ENCODE measurements at places on chromosomes 6 and 20.
A peak's percentile ranks its signal among the peaks of the same experiment; 100 is the strongest.

DNA sequence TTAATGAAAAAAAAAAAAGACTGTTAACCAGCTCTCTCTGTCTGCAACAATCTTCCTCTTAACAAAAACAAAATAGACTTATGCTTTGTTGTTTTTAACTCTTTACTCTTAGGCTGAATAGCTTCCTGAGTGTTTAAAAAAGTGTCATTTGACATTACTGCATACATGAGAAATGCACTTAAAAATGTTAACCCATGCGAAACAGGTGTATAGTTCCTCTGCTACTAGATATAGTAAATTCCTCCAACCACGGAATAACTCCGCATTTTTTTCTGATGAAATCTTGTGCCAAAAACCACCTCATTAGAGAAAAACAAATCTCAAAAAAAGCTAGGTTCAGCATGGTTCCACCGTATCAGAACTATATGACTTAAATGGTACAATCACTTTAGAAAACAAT is 426.0 kb downstream of the ADGRB3 start:
- DNase-seq = no peak

DNA sequence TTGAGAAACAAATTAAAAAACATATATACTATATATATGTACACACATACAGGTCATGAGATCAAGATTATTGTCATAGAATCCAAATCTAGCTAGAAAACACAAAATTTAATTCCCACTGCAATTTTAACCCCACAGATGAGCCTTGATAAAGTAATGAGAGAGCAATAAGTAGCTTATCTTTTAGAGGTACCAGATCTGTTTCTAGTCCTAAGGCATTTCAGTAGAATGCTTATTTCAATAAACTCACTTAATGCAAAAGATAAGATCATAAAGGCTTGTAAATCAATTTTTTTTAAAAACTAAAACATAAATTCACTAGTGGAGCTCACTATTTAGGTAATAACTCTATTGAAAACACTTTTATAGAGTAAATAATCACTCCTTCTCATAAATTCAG is 47.2 kb downstream of the PRKN start:
- DNase-seq = no peak

DNA sequence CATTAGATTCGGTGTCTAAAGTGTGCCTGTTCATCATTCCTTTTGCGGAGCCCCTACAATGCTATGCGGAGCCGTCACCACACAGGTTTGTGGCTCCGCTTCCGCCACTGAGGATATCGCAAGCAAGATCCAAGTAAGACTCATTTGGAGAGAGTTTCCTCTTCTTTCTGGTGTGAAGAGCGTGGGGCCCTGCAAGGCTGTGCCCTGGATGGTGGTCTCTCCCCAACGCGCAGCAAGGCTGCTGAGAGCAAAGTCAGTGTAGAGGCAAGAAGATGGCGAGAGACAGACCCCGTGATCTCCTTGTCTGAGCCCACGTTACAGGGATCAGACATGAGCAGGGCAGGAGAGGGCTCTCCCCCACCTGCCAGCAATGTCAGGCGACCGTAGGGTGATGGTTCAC is 96.3 kb upstream of the AFDN start:
- DNase-seq = no peak

- no peak for DNase-seq
Observed at GRCh38 chr6:116545651-116546050, at the start of gene TRAPPC3L. TSS of gene TRAPPC3L (minus strand) at chr6:116545684. CDS start at chr6:116545514, 170 bp downstream.

- peak; percentile 87 for DNase-seq
Observed at GRCh38 chr6:31907158-31907813, 5.4 kb upstream of the ZBTB12 start.

DNA sequence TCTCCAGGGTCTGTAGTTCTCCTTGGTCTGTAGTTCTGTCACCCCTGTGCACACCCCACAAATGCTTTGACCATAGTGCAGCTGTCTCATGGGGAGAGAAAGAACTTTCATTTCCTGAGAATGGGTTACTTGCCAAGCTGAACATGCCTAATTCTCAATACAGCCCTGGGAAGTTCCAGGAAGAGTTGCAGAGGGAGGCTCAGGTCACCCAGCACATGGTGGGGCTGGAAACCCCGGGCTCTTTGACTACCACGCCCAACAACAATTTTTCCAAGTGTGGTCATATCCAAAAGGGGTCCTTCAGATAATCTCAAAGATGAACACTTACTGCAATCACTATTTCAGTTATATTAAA is 2.2 kb upstream of the PTPRA start:
- DNase-seq = peak; percentile 50

- peak; percentile 3 for DNase-seq
Observed at GRCh38 chr6:23173234-23173633, 603.9 kb downstream of the HDGFL1 start.

GRCh38 chr6:11141295-11141694 is 29.8 kb upstream of the ERVFRD-1 start:
- DNase-seq = no peak

DNA sequence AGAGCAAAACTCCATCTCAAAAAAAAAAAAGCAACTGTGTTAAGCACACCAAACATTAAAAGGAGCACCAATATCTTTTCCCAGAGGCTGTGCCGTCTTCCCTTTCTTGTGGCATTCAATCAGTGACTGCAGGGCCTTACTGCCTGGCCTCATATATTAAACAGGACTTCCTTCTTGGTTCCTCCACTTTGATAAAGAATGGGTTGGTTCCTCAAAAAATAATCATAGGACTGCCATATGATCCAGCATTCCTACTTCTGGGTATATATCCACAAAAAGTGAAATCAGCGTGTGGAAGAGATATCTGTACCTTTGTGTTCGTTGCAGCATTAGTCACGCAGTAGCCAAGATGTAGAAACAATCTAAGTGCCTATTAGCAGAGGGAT is 40.3 kb upstream of the GFOD1 start:
- no peak for DNase-seq

All from GM23248 (cell line).